Peyer's patch (tissue), 4 donors: ENCODE measurements at places on chromosomes 13 and 19. TPM values are rescaled to one million over a fixed set of nuclear protein-coding genes. Genes with fewer than 3 reads are reported as not detected.

The HOMER3 gene
- 4.4 TPM for total RNA-seq

DNA sequence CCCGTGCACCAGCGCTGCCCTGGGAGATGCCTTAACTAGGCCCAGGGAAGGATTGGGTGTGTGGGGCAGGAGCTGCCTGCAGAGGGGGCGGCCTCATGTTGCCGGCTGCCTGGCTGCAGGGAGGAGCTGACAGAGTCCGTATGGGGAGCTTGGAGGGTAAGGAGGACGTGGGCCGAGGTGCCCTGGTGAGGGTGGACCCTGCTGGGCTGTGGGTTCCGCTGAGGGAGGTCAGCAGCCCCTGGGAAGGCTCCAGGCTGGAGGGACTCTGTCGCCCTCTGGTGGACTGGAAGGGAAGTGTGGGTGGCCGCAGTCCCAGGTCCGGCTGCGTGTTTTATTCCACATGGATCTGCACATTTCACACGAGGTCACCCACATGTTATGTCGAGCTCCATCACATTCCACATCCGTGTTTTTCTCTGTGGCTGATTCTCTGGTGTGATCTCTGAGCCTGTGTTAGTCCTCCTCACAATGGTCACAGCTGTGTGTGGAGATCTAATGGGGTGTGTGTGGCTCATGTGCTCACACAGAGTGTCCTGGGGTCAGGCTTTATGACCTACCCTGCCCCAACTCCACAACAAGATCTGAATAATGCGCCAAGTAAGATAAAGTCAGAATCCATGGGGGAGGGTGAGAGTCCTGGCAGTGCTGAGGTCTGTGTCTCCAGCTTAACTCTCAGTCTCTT lies 1.8 kb upstream of the CEACAM8 start:
- H3K36me3 ChIP-seq: no peaks in the 10 kb centered on the region
- H3K27ac ChIP-seq: no peak overlapping the region
- peak; percentile 63 for DNase-seq
- H3K27me3 ChIP-seq: no peaks in the 10 kb centered on the region
- H3K4me1 ChIP-seq: no peaks in the 10 kb centered on the region

DNA sequence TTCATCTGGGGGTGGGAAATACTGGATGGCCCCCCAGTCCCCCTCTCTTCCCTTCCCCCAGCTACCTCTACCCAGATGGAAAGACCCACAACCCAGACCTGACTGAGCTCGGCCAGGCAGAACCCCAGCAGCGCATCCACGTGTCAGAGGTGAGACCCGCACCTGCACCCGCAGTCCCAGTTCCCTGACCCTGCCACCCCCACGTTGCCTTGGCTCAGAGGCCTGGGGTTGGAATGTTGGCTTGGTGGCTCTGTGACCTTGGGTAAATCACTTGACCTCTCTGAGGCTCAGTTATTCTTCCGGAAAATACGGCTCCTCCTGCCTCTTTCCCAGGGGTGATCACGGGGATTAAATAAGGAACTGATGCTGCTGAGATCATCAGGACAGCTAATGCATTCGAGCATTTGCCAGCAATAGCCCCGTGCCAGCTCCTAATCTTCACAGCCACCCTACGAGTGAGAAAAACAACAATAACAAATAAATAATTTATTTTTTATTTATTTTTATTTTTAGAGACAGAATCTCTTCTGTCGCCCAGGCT lies 12.3 kb downstream of the CBLC start:
- no peak overlapping the region for H3K27ac ChIP-seq
- H3K27me3 ChIP-seq: no peaks in the 10 kb centered on the region
- no peak overlapping the region for H3K4me3 ChIP-seq
- no peak for DNase-seq
- H3K4me1 ChIP-seq: no peaks in the 10 kb centered on the region
- no peaks in the 10 kb centered on the region for H3K36me3 ChIP-seq

- H3K36me3 ChIP-seq: no peaks in the 10 kb centered on the region
- H3K27ac ChIP-seq: no peak overlapping the region
- no peaks in the 10 kb centered on the region for H3K4me1 ChIP-seq
- no peak overlapping the region for H3K4me3 ChIP-seq
Observed at GRCh38 chr19:30686176-30686820, 314.1 kb downstream of the ZNF536 start.

GRCh38 chr19:55273978-55274707 lies 5.8 kb downstream of the HSPBP1 start:
- H3K4me1 ChIP-seq: peaks cover 23% of the 10 kb centered on the region
- no peak overlapping the region for H3K4me3 ChIP-seq
- no peaks in the 10 kb centered on the region for H3K27me3 ChIP-seq
- H3K27ac ChIP-seq: no peak overlapping the region
- no peak for DNase-seq
- no peaks in the 10 kb centered on the region for H3K36me3 ChIP-seq

The ZNF730 gene
- not detected for total RNA-seq

- no peaks in the 10 kb centered on the region for H3K4me1 ChIP-seq
- no peak overlapping the region for H3K27ac ChIP-seq
- no peaks in the 10 kb centered on the region for H3K27me3 ChIP-seq
- DNase-seq: no peak
Observed at GRCh38 chr13:58994777-58995176, 1169.0 kb downstream of the DIAPH3 start.

DNA sequence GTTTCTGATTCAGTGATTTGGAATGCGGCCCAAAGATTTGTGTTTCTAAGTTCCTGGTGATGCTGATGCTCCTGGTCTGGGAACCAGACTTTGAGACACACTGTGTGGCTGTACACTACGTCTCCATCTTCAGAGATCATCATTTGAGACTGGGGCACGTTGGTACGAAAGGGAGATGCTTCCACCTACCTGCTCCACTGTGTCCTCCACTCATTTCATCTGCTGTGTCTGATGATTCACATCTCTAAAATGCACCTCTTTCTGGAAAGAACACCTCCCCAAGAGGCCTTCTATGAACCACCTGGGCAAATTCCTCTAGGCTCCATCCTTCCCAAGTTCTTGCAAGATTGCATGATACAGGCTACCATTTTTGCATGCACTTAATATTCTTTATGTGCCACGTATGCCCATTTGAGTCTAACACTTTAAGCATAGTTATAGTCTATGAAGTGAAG lies 58.6 kb downstream of the ERCC5 start:
- H3K36me3 ChIP-seq: no peaks in the 10 kb centered on the region
- DNase-seq: no peak
- no peaks in the 10 kb centered on the region for H3K4me1 ChIP-seq
- H3K27ac ChIP-seq: no peak overlapping the region
- H3K27me3 ChIP-seq: no peaks in the 10 kb centered on the region

GRCh38 chr13:33251131-33251661 lies 34.4 kb downstream of the STARD13 start:
- peak overlapping the region; percentile 4 for H3K27ac ChIP-seq
- no peak for DNase-seq
- H3K4me1 ChIP-seq: peaks cover 2% of the 10 kb centered on the region
- H3K27me3 ChIP-seq: no peaks in the 10 kb centered on the region
- no peak overlapping the region for H3K4me3 ChIP-seq
- H3K36me3 ChIP-seq: no peaks in the 10 kb centered on the region

The CEACAM20 gene
- total RNA-seq: 490 TPM

The MTIF3 gene
- total RNA-seq: 150 TPM

The LILRB2 gene
- 11.6 TPM for total RNA-seq

GRCh38 chr13:97715763-97716162 lies 237.7 kb upstream of the IPO5 start:
- H3K4me1 ChIP-seq: no peaks in the 10 kb centered on the region
- H3K27me3 ChIP-seq: no peaks in the 10 kb centered on the region
- no peaks in the 10 kb centered on the region for H3K36me3 ChIP-seq
- no peak overlapping the region for H3K27ac ChIP-seq
- H3K4me3 ChIP-seq: no peak overlapping the region

The LAIR1 gene
- total RNA-seq: 7.3 TPM

The HSD17B14 gene
- 2.0 TPM for total RNA-seq

DNA sequence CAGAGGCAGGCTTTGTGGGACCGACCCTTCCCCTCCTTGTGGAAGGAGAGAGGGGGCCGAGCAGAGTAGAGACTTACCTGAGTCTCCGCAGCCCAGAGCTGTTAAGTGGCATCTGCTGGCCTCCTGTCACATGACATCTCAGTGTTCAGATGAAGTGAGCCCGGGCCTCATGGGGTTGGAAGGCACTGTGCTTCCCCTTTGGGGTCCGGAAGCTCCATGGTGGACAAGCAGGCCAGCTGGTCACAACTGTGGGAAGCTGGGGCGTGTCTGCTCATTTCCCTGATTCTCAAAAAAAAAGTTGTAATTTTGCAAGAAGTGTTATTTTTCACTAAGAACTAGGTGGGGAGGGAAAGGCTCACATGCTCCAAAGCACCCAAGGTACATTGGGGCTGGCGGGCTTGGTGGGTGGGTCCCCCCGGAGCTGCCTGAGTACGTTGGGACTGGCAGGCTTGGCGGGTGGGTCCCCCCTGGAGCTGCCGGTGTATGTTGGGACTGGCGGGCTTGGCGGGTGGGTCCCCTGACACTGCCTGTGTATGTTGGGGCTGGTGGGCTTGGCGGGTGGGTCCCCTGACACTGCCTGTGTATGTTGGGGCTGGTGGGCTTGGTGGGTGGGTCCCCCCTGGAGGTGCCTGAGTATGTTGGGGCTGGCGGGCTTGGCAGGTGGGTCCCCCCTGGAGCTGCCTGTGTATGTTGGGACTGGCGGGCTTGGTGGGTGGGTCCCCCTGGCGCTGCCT lies 18.2 kb upstream of the DCUN1D2 start:
- H3K27me3 ChIP-seq: no peaks in the 10 kb centered on the region
- H3K27ac ChIP-seq: no peak overlapping the region
- DNase-seq: no peak
- peaks cover 28% of the 10 kb centered on the region for H3K36me3 ChIP-seq
- H3K4me3 ChIP-seq: no peak overlapping the region

The FUT6 gene
- total RNA-seq: 194 TPM

- H3K4me1 ChIP-seq: no peaks in the 10 kb centered on the region
- DNase-seq: no peak
- no peaks in the 10 kb centered on the region for H3K27me3 ChIP-seq
- no peak overlapping the region for H3K4me3 ChIP-seq
- no peaks in the 10 kb centered on the region for H3K36me3 ChIP-seq
Observed at GRCh38 chr19:38183251-38183897, 40.6 kb downstream of the DPF1 start.

GRCh38 chr13:46183018-46183946 lies 1.3 kb upstream of the LCP1 start:
- DNase-seq: no peak
- peak overlapping the region; percentile 62 for H3K27ac ChIP-seq
- H3K27me3 ChIP-seq: no peaks in the 10 kb centered on the region

GRCh38 chr13:53357582-53357981 lies 329.0 kb downstream of the OLFM4 start:
- H3K27ac ChIP-seq: no peak overlapping the region
- no peak for DNase-seq

The FBXO46 gene
- 8.3 TPM for total RNA-seq

- H3K4me1 ChIP-seq: no peaks in the 10 kb centered on the region
- no peaks in the 10 kb centered on the region for H3K36me3 ChIP-seq
- no peak overlapping the region for H3K4me3 ChIP-seq
- no peaks in the 10 kb centered on the region for H3K27me3 ChIP-seq
- no peak overlapping the region for H3K27ac ChIP-seq
Observed at GRCh38 chr13:31594056-31594455, 145.3 kb upstream of the RXFP2 start.

GRCh38 chr19:53555352-53555751 lies 17.4 kb downstream of the ZNF331 start:
- peak overlapping the region; percentile 85 for H3K27ac ChIP-seq
- no peaks in the 10 kb centered on the region for H3K36me3 ChIP-seq
- no peak overlapping the region for H3K4me3 ChIP-seq
- no peak for DNase-seq
- H3K4me1 ChIP-seq: no peaks in the 10 kb centered on the region
- H3K27me3 ChIP-seq: no peaks in the 10 kb centered on the region

The SOX1 gene
- not detected for total RNA-seq

The CPB2 gene
- not detected for total RNA-seq

GRCh38 chr19:11435833-11436313 lies 438 bp downstream of the PRKCSH start:
- H3K36me3 ChIP-seq: peaks cover 36% of the 10 kb centered on the region
- H3K4me3 ChIP-seq: peak overlapping the region; percentile 73
- peak overlapping the region; percentile 77 for H3K27ac ChIP-seq
- peaks cover 13% of the 10 kb centered on the region for H3K4me1 ChIP-seq
- DNase-seq: peak; percentile 63

DNA sequence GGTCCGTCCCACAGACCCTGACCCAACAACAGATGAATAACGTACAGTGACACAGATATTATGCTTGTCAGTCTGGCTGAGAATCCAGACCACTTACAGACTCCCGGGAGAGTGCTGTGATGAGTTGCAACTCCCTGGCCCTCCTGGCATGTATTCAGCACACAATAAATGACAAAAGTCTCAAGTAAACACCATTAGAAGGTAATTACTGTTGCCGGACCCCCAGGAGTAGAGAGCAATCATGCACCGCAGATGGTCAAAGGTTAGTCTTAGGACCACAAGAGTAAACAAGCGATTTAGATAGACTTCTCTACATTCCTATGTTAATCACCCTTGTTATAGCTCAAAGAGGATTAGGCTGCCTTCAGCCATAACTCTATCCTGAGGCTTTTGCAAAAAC lies 726.4 kb upstream of the GPC6 start:
- no peaks in the 10 kb centered on the region for H3K4me1 ChIP-seq
- H3K36me3 ChIP-seq: no peaks in the 10 kb centered on the region
- no peak overlapping the region for H3K27ac ChIP-seq

DNA sequence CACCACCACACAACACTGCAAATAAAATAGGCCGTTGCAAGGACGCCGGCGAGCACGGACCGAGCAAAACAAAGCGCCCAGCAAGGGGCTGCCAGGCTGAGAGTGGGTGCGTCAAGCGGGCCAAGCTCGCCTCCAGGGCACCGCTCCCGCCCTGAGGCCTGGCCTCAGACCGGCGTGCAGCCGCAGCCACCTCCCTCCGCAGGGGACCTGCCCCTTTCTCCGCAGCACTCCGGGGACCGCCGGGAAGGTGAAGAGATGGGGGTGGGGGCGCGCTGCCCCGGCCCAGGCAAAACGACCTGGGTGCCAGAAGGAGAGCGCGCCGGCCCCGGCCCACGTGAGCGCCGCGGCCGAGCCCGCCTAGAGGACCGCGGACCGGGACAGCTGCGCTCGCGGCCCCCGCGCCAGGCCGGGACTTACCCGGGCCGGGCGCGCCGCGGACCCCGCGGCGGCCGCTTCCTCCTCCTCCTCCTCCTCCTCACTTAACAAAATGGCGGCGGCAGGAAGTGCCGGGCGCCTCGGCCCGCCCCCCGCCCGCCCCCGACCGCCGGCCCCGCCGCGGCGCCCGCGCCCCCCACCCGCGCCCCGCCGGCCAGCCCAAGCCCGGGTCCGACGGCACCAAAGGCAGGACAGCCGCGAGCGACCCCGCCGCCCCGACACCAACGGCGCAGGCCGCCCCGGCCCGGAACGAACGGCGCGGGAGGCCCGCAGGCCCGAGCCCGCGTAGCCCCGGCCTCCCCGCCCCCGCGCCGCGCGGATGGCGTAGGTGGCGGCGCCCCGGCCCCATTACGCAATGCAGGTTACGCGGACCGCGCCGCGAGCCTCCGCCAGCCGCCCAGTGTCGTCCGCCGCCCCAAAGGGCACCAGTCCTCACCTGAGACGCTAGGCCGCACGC lies 674 bp downstream of the BRD4 start:
- no peaks in the 10 kb centered on the region for H3K36me3 ChIP-seq
- H3K4me3 ChIP-seq: peak overlapping the region; percentile 90
- peak overlapping the region; percentile 100 for H3K27ac ChIP-seq
- peaks cover 16% of the 10 kb centered on the region for H3K4me1 ChIP-seq
- H3K27me3 ChIP-seq: no peaks in the 10 kb centered on the region

The FFAR1 gene
- total RNA-seq: 1.6 TPM

- no peaks in the 10 kb centered on the region for H3K4me1 ChIP-seq
- DNase-seq: no peak
- no peaks in the 10 kb centered on the region for H3K36me3 ChIP-seq
- no peaks in the 10 kb centered on the region for H3K27me3 ChIP-seq
Observed at GRCh38 chr13:109331011-109331433, 455.4 kb downstream of the IRS2 start.

- H3K4me3 ChIP-seq: peak overlapping the region; percentile 2
- H3K27ac ChIP-seq: peak overlapping the region; percentile 80
- no peaks in the 10 kb centered on the region for H3K36me3 ChIP-seq
- no peak for DNase-seq
- H3K4me1 ChIP-seq: peaks cover 38% of the 10 kb centered on the region
Observed at GRCh38 chr13:110340812-110341444, 33.8 kb downstream of the COL4A2 start.

The TSHZ3 gene
- 14.0 TPM for total RNA-seq
